ENCODE measurements at places on chromosomes 7 and 10.

DNA sequence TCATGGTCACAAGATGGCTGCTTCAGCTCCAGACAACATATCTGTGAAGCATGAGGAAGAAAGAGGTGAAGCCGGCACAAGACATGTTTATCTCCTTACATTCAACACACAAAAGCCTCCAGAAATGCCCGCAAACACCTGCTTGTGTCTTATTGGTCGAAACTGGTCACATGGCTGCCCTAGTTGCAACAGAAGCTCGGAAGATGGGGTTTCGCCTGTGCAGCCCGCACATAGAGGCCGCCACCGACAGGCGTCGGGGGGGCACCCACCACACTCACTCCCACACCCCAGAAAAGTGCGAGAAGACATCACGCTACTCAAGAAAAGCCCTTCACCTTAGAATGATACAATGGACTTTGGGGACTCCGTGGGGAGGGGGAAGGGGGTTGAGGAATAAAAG, 63.0 kb upstream of the MGMT start:
- no peak for DNase-seq

- no peak for DNase-seq
Observed at GRCh38 chr10:82737549-82737948, 862.6 kb downstream of the NRG3 start.

DNA sequence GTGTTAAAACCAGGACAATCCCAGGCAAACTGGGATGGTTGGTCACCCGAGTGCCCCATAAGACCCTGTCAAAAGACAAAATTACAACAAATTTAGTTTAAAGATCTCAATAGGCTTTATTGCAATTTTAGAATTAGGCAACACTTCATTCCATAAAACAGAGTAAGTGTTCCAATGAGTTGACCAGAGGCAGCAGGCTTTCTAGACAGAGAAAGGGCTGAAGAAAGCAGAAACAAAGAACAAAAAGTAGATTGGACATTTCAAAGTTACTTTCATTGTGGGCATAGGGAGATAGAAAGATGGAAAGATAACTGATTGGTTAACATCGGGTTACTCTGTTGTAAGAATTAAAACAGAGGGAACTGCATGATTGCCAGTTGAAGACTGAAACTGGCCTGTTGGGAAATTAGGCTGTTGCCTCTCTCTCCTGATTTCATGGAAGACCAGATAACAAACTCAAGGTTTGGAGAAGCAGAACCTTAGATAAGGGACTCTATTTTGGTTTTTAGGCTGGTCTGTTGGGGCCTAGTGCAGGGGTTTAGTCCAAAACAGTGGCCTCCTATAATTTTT, 36.3 kb downstream of the ENTPD1 start:
- no peak for DNase-seq

DNA sequence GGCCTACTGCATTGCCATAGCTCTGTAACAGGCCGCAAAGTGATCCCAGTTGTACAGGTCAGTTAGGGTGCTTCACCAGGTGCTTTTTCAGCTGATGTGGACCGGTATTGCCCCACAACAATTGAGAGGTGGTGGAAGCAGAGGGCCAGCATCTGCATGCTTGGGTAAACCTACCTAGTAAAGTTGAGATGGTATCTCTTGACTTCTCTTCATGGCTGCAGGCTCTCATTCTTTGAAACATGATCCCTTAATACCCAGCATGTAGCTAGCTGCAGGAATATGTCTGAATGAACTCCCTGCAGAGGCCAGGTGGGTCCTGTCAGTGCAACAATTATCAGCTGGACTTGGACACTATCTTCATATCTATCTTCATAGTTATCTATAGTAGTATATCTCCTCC, 60.7 kb upstream of the CCDC6 start:
- no peak for DNase-seq

DNA sequence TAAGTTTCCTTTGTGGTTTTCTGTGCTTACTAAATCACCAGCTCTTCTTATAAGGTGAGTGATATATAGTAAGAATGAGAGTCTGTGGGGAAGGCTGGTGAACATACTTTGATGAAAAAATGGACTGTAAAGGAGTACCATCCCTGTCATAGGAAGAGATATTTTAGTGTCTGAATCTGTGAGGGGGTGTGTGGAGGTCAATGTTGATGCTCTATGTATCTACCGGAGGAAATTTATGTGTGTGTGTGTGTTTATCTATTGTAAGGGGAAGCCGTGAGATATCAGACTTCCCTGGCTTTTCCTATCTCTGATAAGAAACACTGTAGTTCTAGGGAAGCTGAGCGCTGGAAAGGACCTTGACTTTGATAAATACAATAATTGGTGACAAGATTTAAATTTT, 179.0 kb downstream of the PCDH15 start:
- no peak for DNase-seq

DNA sequence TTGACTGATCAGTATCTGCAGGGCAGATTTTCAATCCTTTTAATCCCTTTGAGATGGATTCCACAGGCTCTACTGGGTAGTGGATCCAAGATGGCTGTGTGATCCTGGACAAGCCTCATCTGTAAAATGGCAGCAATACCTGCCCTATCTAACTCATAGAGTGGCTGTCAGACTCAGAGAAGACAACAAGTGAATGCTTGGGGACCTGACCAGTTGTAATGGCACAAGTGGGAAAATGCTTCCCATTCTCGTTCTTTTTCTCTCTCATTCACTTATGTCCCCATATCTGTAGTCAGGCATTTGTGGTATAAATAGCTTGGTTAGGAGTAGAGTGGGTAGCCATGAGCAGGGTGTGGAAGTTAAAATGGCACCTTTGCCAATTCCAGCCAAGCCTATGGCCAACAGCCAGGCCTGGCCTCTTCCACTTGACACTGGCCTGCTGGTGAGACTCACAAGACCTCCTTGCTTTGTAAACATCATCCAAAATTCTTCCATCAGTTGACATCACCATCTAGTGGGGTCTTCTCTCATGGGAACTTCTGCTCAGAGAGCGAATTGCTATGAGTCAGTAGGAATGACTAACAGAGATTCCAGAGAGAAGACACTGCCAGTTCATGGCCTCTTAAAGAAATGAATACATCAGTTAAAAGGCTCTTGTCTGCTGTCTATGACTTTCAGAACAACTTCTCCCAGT, 150.1 kb downstream of the PLPP4 start:
- no peak for DNase-seq

DNA sequence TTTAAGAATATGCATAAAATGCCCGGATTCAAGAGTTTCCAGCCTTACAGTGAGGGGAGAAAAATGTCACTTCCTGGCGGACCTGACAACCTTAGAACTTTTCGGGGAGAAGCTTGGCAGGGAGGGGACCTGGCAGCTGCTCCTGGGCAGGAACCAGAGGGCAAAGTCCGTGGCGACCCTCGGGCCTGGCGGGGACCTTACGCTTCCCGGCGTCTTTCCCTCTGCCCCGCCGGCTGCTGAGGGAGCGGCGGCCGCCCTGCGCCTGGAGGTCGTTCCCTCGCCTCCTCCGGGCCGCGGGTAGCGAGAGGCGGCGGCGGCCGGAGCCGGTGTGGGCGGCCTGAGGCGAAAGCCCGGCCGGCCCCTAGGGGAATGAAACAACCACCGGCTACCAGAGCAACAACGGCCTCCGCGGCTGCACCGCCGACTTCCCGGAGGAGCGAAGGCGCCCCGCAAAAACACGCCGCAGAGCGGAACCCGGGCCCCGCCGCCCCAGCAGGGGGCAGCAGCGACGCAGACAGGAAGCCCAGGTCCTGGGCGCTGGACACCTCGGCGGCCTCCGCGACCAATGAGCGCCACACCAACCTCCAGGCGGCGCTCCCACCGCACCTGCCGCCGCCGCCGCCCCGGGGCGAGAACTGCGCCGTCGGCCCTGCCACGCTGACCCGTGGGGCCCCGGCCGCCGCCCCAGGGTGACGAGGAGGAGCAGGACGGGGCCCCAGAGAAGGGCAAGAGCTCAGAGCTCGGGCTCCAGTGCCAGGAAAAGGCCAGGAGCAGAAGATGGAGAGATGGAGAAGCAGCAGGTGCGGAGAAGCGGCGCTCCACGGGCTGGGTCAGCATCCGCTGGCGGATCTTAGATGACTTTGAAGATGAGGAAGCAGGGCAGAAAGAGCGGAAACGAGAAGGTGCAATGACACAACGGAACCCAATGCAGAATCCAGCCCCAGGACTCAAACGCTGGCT, 10.5 kb upstream of the ACSM6 start:
- peak; percentile 88 for DNase-seq

GRCh38 chr10:3945026-3945425, 160.0 kb upstream of the KLF6 start:
- DNase-seq, result no peak

- DNase-seq, result no peak
Observed at GRCh38 chr10:68330852-68331454, 911 bp upstream of the HNRNPH3 start.

GRCh38 chr7:143321734-143322133, 5.8 kb downstream of the CLCN1 start:
- DNase-seq, result no peak

- no peak for DNase-seq
Observed at GRCh38 chr7:96636342-96636860, 73.2 kb downstream of the SEM1 start.

- no peak for DNase-seq
Observed at GRCh38 chr10:131692176-131692575, 208.6 kb upstream of the PPP2R2D start.

DNA sequence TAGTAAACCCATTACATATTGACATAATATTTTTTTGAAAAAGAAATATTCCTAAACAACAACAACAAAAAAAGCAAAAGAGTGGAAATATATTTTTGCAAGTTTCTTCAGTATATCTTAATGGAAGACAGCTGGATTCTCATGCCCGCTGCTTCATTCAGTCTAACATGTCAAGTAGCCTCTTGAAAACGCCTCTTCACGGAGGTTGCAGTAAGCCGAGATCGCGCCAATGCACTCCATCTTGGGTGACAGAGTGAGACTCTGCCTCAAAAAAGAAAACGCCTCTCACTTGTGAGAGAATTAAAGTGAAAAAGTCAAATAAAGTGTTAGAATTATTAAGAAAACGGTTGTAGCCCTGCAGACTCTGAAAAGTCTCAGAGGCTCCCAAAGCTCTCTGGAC, 1.3 kb downstream of the CUTC start:
- no peak for DNase-seq

- no peak for DNase-seq
Observed at GRCh38 chr10:95235676-95236067, 41.6 kb downstream of the ACSM6 start.

GRCh38 chr10:132942101-132943057, at the start of gene CFAP46:
CFAP46 (minus strand) TSS chr10:132942570; CDS start chr10:132942484, 86 bp downstream.
- DNase-seq, result peak; percentile 56

DNA sequence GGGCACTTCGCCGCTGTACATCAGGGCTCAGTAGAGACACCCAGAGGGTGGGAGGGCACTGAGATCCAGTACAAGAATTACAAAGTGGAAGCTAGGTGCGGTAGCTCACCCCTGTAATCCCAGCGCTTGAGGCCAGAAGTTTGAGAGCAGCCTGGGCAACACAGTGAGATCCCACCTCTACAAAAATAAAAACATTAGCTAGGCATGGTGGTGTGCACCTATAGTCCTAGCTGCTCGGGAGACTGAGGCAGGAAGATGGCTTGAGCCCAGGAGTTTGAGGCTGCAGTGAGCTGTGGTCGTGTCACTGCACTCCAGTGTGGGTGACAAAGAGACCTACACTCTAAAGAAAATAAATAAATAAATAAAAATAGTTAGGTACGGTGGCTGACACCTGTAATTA, 64.0 kb downstream of the CLEC2L start:
- no peak for DNase-seq

DNA sequence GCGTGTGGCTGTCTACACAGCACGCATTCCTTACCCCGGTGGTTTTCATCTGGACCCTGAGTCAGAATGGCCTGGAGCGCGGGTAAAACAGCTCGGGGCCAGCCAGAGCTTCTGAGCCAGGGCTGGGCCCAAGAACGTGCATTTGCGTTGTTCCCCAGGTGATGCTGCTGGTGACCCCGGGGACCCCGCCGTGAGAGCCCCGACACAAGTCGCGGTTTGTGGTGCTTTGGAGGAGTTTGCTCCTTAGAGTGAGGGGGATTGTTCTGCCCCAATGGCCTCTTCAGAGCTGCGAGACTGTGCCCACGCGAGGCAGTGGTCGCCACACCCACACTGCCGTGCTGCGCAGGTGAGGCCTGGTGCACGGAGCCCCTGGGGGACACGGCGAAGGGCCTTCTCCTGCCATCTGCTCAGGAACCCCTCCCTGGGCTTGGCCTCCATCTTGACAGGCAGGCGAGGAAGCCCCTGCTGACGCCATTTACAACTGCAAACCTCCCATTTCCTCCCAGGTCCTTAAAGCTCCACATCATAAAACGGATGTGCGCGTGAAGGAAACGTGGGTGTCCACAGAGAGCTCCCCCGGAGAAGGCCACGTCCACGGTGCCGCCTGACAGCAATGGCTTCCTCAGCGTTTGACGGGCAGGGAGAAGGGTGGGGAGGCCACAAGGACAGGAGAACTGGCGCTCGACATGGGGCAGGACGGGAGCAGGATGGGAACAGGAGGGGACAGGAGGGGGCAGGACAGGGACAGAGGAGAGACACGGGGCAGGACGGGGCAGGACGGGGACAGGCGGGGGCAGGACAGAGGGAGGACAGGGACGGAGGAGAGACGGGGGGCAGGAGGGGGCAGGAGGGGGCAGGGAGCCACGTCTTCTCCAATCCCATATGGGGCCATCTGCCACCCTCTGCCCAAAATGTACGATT, 477.2 kb downstream of the DNAJB6 start:
- no peak for DNase-seq

DNA sequence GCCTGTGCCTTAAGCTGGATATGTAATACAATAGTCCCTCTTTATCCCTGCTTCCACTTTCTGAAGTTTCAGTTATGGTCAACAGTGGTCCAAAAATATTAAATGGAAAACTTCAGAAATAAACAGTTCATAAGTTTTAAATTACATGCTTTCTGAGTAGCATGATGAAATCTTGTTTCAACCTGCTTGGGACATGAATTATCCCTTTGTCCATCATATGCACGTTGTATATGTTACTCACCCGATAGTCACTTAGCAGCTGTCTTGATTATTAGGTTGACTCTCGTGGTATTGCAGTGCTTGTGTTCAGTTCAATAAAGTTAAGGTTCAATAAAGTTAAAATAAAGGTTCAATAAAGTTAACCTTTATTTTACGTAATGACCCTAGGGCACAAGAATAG, 25.5 kb downstream of the C1GALT1 start:
- DNase-seq, result no peak

GRCh38 chr10:131571865-131572264, 260.3 kb upstream of the TCERG1L start:
- DNase-seq, result no peak

DNA sequence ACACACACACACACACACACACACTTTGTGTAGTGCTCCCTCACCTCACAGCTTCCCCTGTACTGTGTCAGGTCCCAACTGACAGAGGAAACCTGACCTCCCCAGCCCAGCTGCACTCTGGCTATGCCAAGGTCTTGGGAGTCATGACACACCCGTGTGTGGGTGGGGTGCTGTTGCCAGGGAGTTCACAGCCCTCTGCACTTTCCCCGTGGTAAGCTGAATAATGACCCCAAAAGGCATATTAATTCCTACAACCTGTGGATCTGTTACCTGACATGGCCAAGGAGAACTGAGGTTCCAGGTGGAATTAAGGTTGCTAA, 8.9 kb upstream of the NANOS1 start:
- DNase-seq, result no peak

- DNase-seq, result peak; percentile 16
Observed at GRCh38 chr7:142793156-142793555, 22.4 kb downstream of the PRSS2 start.

- no peak for DNase-seq
Observed at GRCh38 chr10:128071417-128071782, 54.8 kb downstream of the MKI67 start.

Data from activated T-cell treated with anti-CD3 and anti-CD28 coated beads, Interleukin-2, amount 50 U/mL, for 48 hours (primary cell).